ENCODE measurements at places on chromosomes 6 and 20. TPM values are rescaled to one million over a fixed set of nuclear protein-coding genes. Genes with fewer than 3 reads are reported as not detected.

PRDM13 gene
- not detected for polyA plus RNA-seq

OR2J3 gene
- polyA plus RNA-seq, result not detected

GRCh38 chr6:41602864-41603608 is 35.2 kb upstream of the MDFI start:
- H3K27ac ChIP-seq, result peak overlapping the region; percentile 53
- H3K36me3 ChIP-seq, result no peaks in the 10 kb centered on the region
- no peak overlapping the region for H3K4me3 ChIP-seq
- H3K27me3 ChIP-seq, result peaks cover 21% of the 10 kb centered on the region
- H3K4me1 ChIP-seq, result peaks cover 13% of the 10 kb centered on the region
- DNase-seq, result peak; percentile 75

DNA sequence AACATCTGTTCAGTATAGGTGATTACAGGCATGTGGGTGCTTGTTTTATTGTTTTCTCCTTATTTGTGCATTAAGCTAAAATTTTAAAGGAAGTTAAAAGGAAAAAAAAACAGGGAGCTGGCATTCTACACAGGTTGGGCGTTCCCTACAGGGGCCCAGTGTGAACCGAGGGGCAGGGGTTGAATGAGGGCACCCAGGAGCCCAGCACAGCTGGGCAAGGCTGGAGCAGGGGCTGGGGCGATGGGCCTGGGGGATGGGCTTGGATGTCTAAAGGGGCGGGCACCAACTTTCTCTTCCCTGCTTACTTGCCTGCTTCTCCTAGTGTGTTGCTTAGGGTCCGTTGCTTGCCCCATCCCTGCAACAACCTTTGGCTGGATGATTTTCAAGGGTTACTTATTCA is 230.2 kb upstream of the RNF24 start:
- H3K4me3 ChIP-seq, result no peak overlapping the region
- H3K36me3 ChIP-seq, result peaks cover 7% of the 10 kb centered on the region
- no peak for DNase-seq
- peaks cover 63% of the 10 kb centered on the region for H3K27me3 ChIP-seq
- no peak overlapping the region for H3K27ac ChIP-seq

DNA sequence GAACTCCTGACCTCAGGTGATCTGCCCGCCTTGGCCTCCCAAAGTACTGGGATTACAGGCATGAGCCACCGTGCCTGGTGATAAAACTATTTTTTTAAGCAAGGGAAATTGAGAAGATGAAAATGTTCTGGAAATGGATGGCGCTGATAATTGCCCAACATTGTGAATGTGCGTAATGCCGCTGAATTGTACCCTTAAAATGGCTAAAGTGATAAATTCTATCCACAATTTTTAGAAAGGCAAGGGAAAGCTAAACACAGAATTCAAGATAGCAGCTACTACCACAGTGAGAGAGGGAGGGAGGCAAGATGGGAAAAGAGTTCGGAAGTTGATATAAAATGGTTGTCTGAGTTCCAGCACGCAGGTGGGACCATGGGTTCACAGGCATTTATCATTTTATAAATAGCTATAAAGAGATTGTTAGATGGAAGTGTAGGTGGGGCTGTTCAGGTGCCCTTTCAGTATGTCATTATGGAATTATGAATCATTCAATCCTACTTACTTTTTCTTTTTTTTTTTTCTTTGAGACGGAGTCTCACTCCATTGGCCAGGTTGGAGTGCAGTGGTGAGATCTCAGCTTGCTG is 8.3 kb downstream of the RIPOR3 start:
- H3K4me1 ChIP-seq, result no peaks in the 10 kb centered on the region
- no peaks in the 10 kb centered on the region for H3K36me3 ChIP-seq
- H3K27me3 ChIP-seq, result peaks cover 18% of the 10 kb centered on the region
- no peak overlapping the region for H3K4me3 ChIP-seq
- DNase-seq, result no peak

DNA sequence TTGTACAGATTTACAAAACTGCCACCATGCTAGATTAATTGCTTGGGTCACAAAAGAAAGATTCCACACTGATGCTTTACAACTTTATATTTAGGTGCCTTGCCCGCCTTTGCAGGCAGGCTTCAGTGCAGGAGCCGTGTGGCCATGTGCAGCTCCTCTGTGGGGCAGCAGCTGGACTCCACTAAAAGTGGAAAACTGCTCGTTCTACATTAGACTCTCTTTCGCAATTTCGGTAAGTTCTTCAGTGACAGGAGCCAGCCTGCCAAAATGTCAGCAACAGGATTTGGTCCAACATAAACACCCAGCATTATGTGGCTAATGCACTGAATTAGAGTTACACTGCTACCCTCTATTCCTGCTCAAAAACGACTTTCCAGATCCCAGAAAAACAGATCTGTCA is 174.4 kb upstream of the KCNK16 start:
- no peak for DNase-seq
- peaks cover 22% of the 10 kb centered on the region for H3K36me3 ChIP-seq
- no peaks in the 10 kb centered on the region for H3K4me1 ChIP-seq
- peaks cover 58% of the 10 kb centered on the region for H3K27me3 ChIP-seq
- H3K4me3 ChIP-seq, result no peak overlapping the region

DNA sequence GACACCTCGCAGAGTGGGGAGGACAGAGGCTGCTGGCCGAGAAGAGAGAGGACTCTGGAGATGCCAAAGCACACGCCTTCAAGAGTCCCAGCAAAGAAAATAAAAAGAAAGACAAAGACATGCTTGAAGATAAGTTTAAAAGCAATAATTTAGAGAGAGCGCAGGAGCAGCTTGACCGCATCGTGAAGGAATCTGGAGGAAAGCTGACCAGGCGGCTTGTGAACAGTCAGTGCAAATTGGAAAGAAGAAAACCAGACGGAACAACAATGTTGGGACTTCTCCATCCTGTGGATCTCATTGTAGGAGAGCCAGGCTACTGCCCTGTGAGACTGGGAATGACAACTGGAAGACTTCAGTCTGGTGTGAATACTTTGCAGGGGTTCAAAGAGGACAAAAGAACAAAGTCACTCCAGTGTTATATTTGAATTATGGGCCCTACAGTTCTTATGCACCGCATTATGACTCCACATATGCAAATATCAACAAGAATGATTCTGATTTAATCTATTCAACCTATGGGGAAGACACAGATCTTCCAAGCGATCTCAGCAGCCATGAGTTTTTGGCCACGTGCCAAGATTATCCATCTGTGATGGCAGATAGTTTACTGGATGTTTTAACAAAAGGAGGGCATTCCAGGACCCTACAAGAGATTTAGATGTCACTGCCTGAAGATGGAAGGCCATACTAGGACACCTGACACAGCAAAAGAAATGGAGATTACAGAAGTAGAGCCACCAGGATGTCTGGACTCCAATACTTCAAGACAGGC is 52.2 kb downstream of the REV3L start:
- H3K4me1 ChIP-seq, result peaks cover 42% of the 10 kb centered on the region
- peak overlapping the region; percentile 4 for H3K4me3 ChIP-seq
- H3K36me3 ChIP-seq, result peaks cover 38% of the 10 kb centered on the region
- no peaks in the 10 kb centered on the region for H3K27me3 ChIP-seq
